Fibroblast of gingiva (primary cell): ENCODE measurements at places on chromosomes 6 and 20.
A peak's percentile ranks its signal among the peaks of the same experiment; 100 is the strongest.

DNA sequence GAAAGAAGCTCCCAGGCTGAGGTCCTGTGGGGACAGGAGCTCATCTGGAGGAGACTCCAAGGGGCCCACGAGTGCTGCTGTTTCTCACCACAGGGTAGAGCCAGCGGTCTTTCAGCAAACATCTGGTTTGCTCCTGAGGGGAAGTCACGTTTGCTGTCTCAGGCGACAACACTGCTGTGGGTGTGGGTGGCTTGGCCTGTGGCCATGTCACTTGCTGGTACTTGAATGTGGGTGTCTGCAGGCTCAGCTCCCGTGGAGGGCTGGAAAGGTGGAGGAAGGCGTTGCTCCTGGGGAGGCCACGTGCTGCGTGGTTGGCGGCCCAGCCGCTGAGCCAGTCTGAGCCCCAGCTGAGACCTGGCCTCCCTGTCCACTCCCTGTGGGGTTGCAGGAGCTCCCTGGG is 52.8 kb upstream of the MPC1 start:
- DNase-seq, result no peak

GRCh38 chr6:30206799-30207618 is 6.2 kb downstream of the TRIM26 start:
- peak; percentile 40 for DNase-seq

- no peak for DNase-seq
Measured at GRCh38 chr20:49284818-49285217, 7.0 kb upstream of the ZNFX1 start.

- no peak for DNase-seq
Measured at GRCh38 chr6:81023007-81023582, 729.4 kb downstream of the TENT5A start.

DNA sequence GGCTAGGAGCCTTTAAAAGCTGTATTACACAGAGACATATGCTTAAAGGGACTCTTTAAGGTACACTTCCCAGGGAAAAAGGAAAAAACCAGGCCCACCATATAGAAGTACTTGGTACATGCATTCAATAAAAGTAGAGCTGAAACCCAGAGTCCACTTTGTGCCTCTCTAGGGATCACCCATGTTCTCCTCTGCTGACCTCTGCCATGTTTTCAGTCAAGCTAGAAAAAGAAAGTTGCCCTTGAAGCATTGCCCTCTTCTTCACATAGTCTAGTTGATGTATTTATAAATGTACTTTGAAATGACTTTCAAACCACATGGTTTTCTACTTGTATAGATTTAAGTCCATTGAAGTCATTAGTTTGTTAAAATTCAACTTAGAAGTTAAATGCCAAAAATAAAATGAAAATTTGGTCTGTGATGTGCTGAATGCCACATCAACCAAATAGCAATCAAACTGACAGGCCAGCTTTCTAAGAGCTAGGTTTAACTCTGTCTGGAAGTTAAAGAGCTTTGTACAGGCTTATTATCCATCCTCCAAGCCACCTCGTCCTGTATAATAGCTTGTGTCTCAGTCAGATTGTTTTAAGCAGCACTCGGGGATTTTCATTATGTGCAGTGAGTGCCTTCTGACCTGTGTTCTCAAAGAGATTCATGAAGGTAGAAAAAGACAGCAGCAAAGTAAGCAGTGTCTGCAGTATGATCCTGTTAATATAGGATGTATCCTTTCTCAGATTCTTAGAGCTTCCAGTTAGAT is 238.6 kb upstream of the PLN start:
- DNase-seq, result no peak

- DNase-seq, result no peak
Measured at GRCh38 chr20:17704589-17705317, 5.0 kb downstream of the BANF2 start.

DNA sequence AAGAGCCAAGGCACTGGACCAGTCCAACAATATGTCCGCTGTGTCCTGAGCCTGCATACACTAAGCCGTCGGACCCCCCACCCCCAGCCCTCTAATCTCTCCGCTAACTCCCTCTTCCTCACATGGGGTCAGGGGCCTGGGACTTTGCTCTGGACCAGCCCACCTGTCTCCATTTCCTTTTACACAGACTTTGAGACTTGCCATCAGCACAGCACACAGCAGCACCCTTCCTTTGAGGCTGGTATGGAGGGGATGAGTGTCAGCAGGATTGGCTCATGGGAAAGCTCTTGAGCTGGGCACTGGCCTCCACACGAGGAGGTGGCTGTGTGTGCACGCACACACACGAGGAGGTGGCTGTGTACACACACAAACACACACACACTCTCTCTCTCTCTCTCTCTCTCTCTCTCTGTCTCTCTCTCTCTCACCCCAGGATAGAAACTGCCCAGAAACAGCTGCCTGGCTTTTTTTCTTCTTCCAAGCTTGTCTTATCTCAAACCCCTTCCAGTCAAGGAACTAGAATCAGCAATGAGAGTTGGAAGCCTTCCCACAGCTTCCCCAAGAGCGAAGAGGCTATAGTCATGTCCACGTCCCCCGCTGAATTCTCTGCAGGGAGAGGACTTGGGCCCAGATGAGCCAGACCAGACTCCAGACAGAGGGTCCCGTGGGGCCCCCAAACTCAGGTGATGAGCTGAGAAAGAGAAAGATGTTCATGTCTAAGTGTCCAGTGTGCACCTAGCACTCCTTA is 18.6 kb downstream of the SLC9A8 start:
- no peak for DNase-seq

DNA sequence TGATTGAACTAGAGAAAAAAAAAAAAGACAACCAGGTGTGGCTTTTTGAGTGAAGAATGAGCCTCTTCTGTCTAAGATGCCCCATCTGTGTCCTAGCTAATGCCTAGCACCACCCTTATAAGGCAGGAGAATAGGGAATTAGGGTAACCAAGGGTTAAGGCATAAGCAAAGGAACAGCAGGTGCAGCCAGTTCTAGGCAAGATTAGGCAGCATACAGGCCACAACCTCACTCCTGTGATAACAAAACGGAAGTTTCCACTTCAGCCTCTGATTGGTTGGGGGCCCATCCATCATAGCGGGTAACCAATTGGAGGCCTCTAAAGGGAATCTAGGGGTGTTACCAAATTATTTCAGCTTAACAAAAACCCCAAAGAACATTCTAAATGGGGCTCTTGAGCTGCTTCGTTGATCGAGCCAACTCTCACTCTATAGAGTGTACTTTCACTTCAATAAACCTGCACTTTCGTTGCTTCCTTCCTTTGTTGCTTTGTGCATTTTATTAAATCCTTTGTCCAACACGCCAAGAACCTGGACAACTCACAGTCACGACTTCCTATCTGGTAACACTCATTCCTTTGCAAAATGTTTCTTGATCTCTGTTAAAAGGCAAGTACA is 61.9 kb upstream of the TAGAP start:
- peak; percentile 14 for DNase-seq

DNA sequence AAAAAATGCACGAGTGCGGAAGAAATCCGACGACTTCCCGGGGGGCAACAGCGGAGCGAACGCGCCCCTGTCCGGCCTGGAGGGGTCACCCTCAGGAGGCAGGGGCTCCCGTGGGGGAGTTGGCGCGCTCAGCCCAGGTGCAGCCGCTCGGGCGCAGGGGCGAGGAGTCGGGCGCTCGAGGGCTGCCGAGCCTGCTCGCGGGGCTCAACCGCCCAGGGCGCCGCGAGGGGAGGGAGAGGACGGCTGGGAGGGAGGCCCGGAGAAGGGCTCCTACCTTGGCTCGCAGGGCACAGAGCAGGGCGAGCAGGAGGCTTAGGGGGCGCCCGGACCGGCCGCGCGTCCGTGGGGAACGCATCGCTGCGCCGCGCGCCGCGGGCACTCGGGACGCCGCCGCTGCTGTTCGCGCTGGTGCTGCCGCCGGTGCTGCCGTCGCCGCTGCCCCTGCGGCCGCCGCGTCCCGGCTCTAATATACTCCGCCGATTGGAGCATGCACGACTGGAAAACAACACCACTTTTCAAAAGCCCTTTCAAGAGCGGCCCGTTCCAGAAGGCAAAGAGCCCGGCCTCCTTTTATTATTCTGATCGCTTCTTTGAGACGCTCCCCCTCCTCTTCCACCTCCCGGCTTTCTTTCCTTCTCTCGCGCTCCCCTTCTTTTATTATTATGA is 490 bp downstream of the JAG1 start:
- DNase-seq, result peak; percentile 22

GRCh38 chr6:32952817-32953739 is at the start of gene HLA-DMA:
Gene HLA-DMA (minus strand): TSS chr6:32953097. CDS start chr6:32953036, 61 bp downstream.
- peak; percentile 98 for DNase-seq

DNA sequence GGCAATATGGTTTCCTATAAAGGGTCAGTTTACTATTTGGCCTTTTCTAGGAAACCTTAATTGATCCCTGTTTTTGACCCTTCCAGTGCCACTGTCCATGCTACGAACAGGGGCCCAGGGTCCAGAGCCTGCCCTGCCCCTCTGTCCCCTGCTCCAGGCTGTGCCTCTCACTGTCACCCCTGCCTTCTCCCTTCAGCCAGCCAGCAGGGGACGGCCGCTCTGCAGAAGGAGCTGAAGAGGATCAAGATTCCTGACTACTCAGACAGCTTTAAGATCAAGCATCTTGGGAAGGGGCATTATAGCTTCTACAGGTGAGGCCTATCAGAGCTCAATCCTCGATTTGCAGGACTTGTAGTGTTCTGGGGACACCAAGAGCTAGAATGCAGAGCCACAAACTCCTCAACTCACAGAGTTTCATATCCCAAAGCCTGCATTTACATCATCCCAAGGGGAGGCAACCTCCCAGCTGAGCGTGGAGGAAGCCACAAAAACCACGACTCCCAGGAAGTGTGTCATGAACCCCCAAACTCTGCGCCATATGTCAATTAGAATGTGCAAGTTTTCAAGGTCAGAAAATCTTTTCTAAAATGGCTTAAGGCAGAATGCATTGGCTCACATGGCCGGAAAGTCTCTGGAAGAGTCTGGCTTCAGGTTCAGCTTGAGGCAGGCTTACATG is 3.6 kb downstream of the BPI start:
- peak; percentile 12 for DNase-seq

GRCh38 chr20:52493171-52493721 is 301.7 kb upstream of the ZFP64 start:
- DNase-seq, result no peak

- DNase-seq, result no peak
Measured at GRCh38 chr6:154249499-154250298, 106.9 kb downstream of the IPCEF1 start.

GRCh38 chr20:2305029-2305428 is 9.2 kb downstream of the TGM3 start:
- DNase-seq, result no peak

DNA sequence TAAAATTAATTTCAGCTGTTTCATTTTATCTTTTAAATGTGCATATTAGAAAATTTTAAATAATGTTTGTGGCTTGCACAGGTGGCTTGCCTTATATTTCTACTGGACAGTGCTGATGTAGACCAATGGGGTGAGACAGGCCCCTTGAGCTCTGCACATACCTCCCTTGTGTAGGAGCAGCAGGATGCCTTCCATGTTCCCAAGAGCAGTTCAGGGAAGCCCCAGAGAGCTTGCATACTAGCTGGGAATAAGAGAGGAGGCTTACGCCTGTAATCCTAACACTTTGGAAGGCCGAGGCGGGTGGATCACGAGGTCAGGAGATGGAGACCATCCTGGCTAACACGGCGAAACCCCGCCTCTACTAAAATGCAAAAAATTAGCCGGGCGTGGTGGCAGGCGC is 61.4 kb downstream of the RFPL4B start:
- no peak for DNase-seq

- DNase-seq, result peak; percentile 44
Measured at GRCh38 chr20:13340088-13340487, 119.0 kb downstream of the ISM1 start.

GRCh38 chr6:157221049-157221816 is 102.1 kb downstream of the TMEM242 start:
- DNase-seq, result peak; percentile 67

- DNase-seq, result no peak
Measured at GRCh38 chr20:12386821-12387220, 469.1 kb downstream of the BTBD3 start.

DNA sequence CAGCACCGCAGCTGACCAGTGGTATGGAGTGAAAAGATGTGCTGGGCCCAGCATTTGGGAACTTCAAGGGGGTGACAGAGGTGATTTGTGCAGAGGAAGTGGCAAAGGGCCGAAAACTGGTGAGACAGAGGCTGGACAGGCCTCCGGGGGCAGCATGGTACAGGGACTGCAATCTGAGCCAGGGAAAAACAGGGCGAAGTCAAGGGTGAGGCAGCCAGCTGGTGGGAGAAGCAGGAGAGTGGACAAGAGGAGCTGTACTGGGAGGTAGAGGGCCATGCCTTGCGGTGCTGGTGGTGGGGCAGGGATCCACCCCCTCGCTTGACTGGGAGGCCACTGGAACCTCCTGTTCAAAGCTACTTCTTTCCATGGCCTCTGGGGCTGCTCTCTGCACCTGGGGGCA is 7.3 kb upstream of the GFRA4 start:
- DNase-seq, result peak; percentile 15
